ENCODE measurements at places on chromosomes 5 and 9. TPM values are rescaled to one million over a fixed set of nuclear protein-coding genes. Genes with fewer than 3 reads are reported as not detected.

The TLX3 gene
- not detected for total RNA-seq

- no peak for DNase-seq
Observed at GRCh38 chr5:69268899-69269298, 34.2 kb downstream of the CDK7 start.

- DNase-seq = no peak
Observed at GRCh38 chr5:110968246-110969005, 103.1 kb upstream of the TSLP start.

DNA sequence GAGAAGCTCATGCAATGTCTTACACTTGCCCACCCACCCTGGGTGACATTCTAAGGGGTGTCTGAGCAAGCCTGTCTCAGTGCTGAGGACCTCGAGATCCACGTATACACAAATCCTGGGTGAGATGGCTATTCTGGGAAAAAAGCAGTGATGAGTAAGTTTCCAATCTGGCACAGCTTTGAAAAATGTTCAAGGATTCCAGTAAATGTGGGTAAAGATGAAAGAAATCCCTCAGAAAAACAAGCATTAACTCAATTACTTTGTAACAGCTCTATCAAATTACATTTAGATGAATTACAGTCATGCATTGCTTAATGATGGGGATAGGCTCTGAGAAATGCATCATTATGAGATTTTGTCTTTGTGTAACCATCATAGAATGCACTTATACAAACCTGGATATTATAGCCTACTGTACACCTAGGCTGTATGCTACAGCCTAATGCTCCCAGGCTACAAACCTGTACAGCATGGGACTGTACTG, 26.9 kb downstream of the GOLM1 start:
- no peak for DNase-seq

- DNase-seq = peak; percentile 44
Observed at GRCh38 chr5:148733601-148734438, 79.5 kb upstream of the HTR4 start.

- DNase-seq = no peak
Observed at GRCh38 chr9:93317495-93318094, 133.7 kb downstream of the WNK2 start.

DNA sequence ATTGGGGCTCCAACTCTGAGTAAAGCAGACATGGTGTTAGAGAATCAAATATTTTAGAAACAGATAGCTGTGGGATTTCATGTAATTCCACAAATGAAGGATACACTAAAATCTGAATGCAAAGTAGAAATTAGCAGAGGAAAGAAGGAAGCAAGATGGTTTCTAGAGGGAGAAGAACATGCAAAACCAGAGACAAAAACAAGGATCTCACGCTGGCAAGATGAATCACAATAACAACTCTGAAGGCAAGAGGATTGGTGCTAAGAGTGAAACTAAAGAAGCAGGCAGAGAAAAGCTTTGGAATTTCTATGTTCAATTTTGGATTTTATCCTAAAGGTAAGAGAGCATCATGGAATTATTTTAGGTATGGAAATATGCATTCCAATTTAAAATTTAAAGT, 857.2 kb upstream of the COX7C start:
- no peak for DNase-seq

GRCh38 chr5:16871746-16872339, 64.2 kb downstream of the MYO10 start:
- no peak for DNase-seq

The SLC27A6 gene
- not detected for total RNA-seq

The STOM gene
- 51.7 TPM for total RNA-seq

DNA sequence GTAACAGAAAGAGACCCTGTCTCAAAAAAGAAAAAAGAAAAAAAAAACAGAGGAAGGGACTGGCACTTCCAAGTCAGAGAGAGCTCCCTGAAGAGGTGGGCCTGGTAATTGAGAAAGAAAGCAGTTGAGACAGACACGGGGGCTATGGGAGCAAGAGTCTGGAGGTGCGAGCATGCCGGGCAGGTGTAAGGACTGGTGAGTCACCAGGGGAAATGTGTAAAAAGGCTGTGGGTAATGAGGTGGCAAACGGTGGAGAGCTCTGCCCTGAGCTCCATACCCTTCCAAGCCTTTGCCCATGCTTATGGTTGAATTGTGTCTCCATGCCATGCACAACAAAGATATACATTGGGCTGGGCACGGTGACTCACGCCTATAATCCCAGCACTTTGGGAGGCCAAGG, 18.0 kb upstream of the JADE2 start:
- no peak for DNase-seq

- DNase-seq = no peak
Observed at GRCh38 chr9:114501796-114502682, 3.2 kb downstream of the WHRN start.

The TMEM232 gene
- total RNA-seq = 0.61 TPM

GRCh38 chr9:37639109-37639762, 11.5 kb upstream of the FRMPD1 start:
- DNase-seq = no peak

The SHC3 gene
- not detected for total RNA-seq

Data from activated T-helper 1 cell treated with anti-CD3 and anti-CD28 coated beads, Interleukin-12 subunit alpha, Interleukin-12 subunit beta, Interleukin-2, Interleukin-4 antibody, amounts not matched to agents 30 ng/mL and 10 ng/mL and 1 ng/mL, durations not matched to agents 14 hours and 24 hours and 36 hours (primary cell).